ENCODE measurements at places on chromosomes 5 and 9.

DNA sequence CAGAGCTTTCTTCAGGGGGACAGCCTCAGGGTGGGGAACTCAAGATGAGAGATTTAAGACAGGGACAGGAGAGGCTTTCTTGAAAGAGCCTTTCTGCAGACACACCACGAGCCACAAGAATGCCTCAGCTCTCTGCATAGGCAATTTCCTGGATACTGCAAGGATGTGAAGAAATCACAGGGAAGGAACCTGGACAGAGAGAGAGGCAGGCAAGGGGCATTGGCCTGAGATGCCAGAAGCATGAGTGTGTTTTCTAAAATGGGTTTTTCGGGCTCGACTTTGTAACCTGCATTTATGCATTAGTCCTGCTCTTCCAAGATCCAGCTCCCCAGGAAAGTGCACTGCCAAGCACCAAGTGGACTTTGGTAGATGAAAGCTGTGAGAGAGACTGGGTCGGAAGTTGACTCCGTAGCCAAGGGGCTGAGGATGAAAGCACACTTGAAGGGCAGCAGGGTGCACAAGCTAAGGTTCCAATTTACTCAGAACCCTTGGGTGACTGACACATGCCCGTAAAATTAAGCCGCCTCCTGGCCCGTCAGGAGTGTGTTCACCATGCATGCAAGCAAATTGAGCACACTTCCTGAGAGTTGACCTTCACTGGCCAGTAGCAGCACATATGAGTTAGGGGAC, 90.9 kb downstream of the CFAP90 start:
- no peak for DNase-seq

DNA sequence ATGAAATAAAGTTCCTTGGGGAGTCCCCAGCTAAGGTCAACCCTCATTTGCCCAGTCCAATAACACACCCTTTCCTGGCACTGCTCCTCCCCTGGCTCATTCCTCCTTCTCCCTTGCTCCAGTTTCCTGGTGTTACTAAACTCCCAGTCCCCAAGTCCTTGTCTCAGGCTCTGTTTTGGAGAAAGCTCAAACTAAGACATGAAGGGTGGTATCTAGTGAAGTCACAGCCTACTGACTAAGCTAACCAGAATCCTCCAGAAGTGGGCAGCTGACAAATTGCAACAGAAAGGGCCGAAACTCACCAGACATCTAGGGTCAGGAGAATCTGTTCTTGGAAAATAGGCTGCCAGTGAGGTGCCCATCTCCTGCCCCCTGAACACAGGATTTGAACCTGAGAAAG, 118.7 kb upstream of the NEK6 start:
- DNase-seq, result no peak

GRCh38 chr9:133959966-133960567, 32.1 kb downstream of the VAV2 start:
- no peak for DNase-seq

DNA sequence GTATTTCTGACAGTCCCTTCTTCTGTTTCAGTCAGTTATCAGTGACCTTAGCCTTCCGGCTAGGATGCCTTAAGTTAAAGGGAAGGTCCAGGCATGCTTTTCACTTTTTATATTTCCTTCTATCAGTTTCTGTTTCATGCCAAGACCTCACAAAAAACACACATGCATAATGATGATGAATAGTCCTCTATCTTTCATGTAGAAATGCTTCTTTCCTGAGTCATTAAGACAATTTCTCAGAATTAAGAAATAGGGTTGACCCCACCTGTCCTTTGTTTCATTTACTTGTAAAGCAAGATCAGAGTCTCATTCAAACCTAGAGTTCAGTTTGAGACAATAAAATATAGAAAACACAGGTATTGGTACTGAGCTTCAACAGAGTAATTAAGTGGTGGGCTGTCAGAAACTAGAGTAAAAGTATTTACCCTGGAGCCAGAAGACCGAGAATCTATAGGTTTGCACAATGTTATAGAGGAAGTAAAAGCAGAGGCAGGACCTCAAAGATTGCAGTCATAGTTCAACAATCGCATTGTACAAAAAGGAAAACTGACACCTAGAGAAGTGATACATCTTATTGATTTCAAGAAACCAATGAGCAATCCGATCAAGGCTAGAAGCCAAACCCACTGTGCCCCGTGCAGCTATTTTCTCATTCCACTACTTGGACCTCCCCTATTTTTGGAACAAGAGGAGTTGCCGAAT, 118.7 kb upstream of the PUM3 start:
- no peak for DNase-seq

GRCh38 chr5:90020575-90021538, 388.7 kb downstream of the CETN3 start:
- no peak for DNase-seq

DNA sequence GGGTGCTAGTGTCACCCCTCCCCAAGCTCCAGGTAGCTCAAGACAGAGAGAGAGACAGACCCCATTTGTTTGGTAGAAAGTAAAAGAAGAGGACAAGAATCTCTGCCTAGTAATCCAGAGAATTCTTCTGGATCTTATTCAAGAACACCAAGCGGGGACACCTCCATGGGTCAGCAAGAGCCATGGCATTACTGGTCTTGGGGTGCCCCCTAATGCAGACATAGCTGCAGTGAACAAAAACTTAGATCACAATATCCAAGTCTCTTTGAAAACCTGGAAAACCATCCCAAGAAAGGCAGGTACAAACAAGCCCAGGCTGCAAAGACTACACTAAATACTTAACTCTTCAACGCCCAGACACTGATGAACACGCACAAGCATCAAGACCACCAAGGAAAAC, 29.9 kb upstream of the PDE4D start:
- no peak for DNase-seq

Data from activated gamma-delta T cell (primary cell).